Suprapubic skin (tissue), 4 donors: ENCODE measurements at places on chromosomes 7 and 10.

DNA sequence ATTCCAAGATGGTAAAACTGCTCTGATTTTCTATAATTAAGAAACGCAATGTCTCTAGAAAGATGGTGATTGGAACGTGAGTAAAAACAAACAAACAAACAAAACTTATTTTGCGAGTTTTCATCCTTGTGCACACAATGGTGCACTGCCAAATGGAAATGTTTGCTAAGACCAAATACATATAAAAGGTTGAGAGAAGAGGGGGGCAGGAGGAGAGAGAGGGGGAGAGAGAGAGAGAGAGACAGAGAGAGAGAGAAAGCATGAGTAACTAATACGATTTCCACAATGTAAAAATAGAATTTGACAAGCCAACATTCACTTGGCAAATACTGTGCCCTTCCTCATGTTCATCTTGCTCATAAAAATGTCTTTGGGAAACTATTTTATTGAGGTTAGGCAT is 375.4 kb downstream of the CNTNAP2 start:
- no peaks in the 10 kb centered on the region for H3K36me3 ChIP-seq
- H3K27ac ChIP-seq, result no peak overlapping the region
- H3K4me3 ChIP-seq, result no peak overlapping the region
- no peak for DNase-seq
- no peaks in the 10 kb centered on the region for H3K4me1 ChIP-seq

GRCh38 chr7:43700059-43700501 is 29.2 kb downstream of the COA1 start:
- H3K27me3 ChIP-seq, result no peaks in the 10 kb centered on the region
- H3K27ac ChIP-seq, result no peak overlapping the region
- H3K36me3 ChIP-seq, result peaks cover 1% of the 10 kb centered on the region
- peaks cover 4% of the 10 kb centered on the region for H3K4me1 ChIP-seq
- H3K4me3 ChIP-seq, result no peak overlapping the region

- no peaks in the 10 kb centered on the region for H3K4me1 ChIP-seq
- no peaks in the 10 kb centered on the region for H3K27me3 ChIP-seq
- no peak overlapping the region for H3K4me3 ChIP-seq
- no peak overlapping the region for H3K27ac ChIP-seq
Measured at GRCh38 chr10:106557951-106558733, 606.4 kb downstream of the SORCS1 start.

GRCh38 chr10:128814782-128815181 is 652.3 kb upstream of the MGMT start:
- H3K4me3 ChIP-seq, result no peak overlapping the region
- H3K27ac ChIP-seq, result no peak overlapping the region
- peaks cover 6% of the 10 kb centered on the region for H3K4me1 ChIP-seq
- no peaks in the 10 kb centered on the region for H3K36me3 ChIP-seq
- H3K27me3 ChIP-seq, result no peaks in the 10 kb centered on the region

GRCh38 chr7:124460056-124460450 is 305.5 kb downstream of the GPR37 start:
- H3K4me1 ChIP-seq, result no peaks in the 10 kb centered on the region
- H3K27ac ChIP-seq, result no peak overlapping the region
- H3K4me3 ChIP-seq, result no peak overlapping the region
- no peak for DNase-seq
- no peaks in the 10 kb centered on the region for H3K36me3 ChIP-seq

DNA sequence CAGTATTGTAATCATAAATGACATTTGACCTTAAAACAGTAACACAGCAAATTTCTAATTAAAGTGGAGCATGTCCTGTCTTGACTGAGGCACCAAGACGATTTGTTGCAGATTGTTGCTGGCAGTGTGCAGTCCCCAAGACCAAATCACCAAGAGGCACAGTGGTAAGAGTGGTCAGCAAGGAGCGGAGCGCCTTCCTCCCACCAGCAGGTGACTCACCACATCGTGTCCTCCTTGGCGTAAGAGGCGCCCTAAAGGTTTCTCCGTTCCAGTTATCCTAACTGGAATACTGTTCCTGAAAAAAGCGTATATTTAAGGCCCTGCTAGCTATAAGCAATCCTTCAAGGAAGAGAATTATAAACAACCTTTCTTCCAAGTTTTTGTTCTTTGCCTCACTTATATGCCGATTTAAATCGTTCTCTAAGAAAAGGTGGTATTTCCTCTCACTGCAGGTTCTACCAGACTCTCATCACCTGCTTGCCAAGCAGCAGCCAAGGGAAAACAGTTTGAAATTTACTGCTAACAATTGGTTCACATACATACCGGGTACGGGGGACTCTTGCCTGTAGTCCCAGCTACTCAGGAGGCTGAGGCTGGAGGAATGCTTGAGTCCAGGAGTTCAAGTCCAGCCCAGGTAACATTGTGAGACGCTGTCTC is 10.7 kb upstream of the REPIN1 start:
- H3K4me1 ChIP-seq, result peaks cover 7% of the 10 kb centered on the region
- no peak for DNase-seq
- no peak overlapping the region for H3K4me3 ChIP-seq

DNA sequence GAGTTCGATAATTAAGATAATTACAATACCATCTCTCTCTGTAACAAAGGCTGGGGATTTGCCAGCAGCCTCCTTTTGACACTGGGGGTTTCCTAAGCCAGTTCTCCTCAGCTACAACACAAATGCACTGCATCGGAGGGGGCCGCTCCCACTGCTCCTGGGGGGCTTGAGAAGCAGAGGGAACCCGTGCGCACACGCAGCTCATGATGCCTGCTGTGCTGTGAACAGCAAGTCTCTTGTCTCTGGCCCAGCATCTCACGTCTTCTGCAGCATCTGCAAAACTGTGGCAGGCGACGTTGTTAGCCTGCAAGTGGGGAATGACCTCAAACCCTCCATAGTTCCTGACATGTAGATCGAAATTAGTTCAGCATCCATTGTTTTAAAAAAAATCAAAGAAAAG is 5.5 kb downstream of the VIPR2 start:
- DNase-seq, result no peak
- H3K27ac ChIP-seq, result no peak overlapping the region
- H3K27me3 ChIP-seq, result peaks cover 44% of the 10 kb centered on the region
- H3K4me3 ChIP-seq, result no peak overlapping the region

- H3K27me3 ChIP-seq, result no peaks in the 10 kb centered on the region
- no peaks in the 10 kb centered on the region for H3K36me3 ChIP-seq
- H3K4me1 ChIP-seq, result no peaks in the 10 kb centered on the region
- H3K27ac ChIP-seq, result no peak overlapping the region
- DNase-seq, result no peak
Measured at GRCh38 chr10:90171014-90171722, 469.8 kb downstream of the KIF20B start.

DNA sequence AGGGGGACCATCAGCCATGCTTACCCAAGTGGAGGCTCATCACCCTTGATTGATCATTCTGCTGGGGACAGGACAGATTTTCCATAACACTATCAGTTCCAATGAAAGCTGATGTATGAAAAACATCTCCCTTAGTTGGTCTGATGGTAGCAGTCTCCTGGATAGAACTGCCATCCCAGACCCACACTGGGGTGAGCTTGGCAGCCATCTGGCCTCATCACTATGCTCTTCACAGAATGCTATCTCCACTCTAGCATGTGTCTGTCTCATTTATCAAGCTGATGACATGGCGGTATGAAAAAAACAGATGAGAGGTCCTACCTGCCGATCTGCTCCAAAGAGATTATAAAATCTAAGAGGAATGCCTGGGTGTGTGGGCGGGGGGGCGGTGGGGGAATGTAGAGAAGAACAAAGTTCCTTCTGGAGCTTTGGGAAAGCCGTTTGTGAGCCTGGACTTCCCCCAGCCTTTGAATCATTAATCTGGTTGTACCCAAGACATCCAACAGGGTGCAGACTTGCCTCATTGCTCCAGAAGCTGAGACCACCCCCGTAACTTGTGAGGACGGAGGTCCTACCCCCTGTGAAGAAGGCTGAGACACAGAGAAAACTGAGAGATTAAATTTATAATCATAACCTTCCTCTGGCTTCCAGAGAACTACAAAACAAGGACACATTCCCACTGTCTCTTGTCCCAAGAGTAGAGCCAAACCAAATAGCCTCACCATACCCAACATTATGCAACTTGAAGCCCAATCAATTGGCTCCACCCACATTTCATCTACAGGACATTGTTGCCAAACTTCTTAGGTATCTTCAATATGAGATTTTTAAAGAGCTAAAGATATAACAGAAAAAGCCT is 340.8 kb downstream of the KCNMA1 start:
- no peaks in the 10 kb centered on the region for H3K4me1 ChIP-seq
- H3K27me3 ChIP-seq, result no peaks in the 10 kb centered on the region
- H3K4me3 ChIP-seq, result no peak overlapping the region
- no peak overlapping the region for H3K27ac ChIP-seq
- H3K36me3 ChIP-seq, result no peaks in the 10 kb centered on the region

DNA sequence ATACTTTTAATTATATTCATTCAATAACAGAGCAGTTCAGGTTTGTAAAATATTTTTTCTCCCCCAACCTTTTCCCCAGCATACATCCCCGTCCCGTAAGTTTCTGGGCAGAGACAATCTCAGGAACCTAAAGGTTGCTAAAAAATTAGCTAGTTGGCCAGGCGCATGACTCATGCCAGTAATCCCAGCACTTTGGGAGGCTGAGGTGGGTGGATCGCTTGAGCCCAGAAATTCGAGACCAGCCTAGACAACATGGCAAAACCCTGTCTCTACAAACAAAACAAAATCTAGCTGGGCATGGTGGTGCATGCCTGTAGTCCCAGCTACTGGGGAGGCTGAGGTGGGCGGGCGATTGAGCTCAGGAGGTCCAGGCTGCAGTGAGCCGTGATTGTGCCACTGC is 40.2 kb downstream of the TCF7L2 start:
- H3K4me3 ChIP-seq, result no peak overlapping the region
- no peaks in the 10 kb centered on the region for H3K36me3 ChIP-seq
- no peaks in the 10 kb centered on the region for H3K27me3 ChIP-seq
- no peak overlapping the region for H3K27ac ChIP-seq
- no peak for DNase-seq

DNA sequence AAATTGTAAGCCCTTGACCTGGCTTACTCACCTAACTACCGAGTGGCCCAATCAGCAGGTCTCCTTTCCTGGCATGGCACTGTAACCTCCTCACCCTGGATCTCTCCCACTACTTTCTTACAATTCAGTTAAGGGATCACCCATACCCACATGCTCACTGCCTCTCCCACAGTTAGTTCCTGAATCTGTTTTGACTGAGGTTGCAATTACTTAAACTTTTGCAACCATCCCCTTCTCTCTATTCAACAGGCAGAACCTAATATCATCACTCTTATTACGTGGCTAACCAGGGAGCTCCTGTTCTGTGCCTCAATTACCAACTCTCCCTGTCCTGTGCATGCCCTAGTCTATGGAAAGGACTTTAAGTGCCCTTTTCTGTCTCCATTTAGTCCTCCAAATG is 84.2 kb upstream of the IKZF1 start:
- H3K36me3 ChIP-seq, result no peaks in the 10 kb centered on the region
- DNase-seq, result no peak
- no peak overlapping the region for H3K27ac ChIP-seq
- H3K4me3 ChIP-seq, result no peak overlapping the region
- no peaks in the 10 kb centered on the region for H3K4me1 ChIP-seq

GRCh38 chr7:101984133-101984879 is 166.9 kb downstream of the CUX1 start:
- H3K27me3 ChIP-seq, result no peaks in the 10 kb centered on the region
- H3K4me3 ChIP-seq, result no peak overlapping the region
- H3K36me3 ChIP-seq, result no peaks in the 10 kb centered on the region
- DNase-seq, result no peak
- H3K27ac ChIP-seq, result no peak overlapping the region
- no peaks in the 10 kb centered on the region for H3K4me1 ChIP-seq

- peak overlapping the region; percentile 89 for H3K27ac ChIP-seq
- H3K4me1 ChIP-seq, result peaks cover 17% of the 10 kb centered on the region
- DNase-seq, result no peak
- no peaks in the 10 kb centered on the region for H3K27me3 ChIP-seq
- peak overlapping the region; percentile 78 for H3K4me3 ChIP-seq
Measured at GRCh38 chr10:5411941-5412276, 448 bp upstream of the NET1 start.

DNA sequence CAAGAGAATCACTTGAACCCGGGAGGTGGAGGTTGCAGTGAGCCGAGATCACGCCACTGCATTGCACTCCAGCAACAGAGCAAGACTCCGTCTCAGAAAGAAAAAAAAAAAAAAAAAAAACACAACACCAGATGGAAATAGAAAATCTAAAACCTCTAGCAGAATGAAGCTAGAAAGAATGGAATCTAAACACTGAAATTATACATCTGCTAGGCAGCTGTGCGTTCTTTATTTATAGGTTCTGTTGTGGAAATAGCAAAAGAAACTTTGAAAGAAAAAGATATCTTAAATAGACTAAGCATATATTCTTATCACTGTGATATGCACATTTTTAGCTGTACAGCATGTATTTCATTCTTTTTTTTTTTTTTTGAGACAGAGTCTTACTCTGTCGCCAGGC is 17.1 kb downstream of the BMPR1A start:
- DNase-seq, result no peak
- H3K27ac ChIP-seq, result no peak overlapping the region
- H3K4me1 ChIP-seq, result peaks cover 34% of the 10 kb centered on the region
- no peaks in the 10 kb centered on the region for H3K36me3 ChIP-seq
- no peak overlapping the region for H3K4me3 ChIP-seq

DNA sequence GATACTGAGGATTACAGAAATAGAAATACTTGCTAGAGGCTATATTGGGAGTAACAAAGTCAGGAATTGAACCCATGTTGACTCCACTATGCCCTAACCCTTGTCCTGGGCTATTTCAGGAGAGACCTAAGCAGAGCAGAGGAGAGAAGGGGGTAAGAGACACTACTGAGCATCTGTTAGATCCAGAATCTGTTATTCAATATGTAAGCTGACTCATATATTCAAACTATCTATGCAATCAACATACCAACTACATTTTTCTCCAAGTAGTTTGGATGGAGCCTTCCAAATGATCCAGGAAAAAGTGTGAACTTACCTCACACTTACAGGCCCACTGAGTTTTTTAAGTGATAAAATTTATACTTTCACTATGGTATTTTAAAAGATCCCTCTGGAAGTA is 216.1 kb downstream of the IMMP2L start:
- no peak overlapping the region for H3K27ac ChIP-seq
- H3K27me3 ChIP-seq, result no peaks in the 10 kb centered on the region
- DNase-seq, result no peak
- H3K36me3 ChIP-seq, result no peaks in the 10 kb centered on the region

DNA sequence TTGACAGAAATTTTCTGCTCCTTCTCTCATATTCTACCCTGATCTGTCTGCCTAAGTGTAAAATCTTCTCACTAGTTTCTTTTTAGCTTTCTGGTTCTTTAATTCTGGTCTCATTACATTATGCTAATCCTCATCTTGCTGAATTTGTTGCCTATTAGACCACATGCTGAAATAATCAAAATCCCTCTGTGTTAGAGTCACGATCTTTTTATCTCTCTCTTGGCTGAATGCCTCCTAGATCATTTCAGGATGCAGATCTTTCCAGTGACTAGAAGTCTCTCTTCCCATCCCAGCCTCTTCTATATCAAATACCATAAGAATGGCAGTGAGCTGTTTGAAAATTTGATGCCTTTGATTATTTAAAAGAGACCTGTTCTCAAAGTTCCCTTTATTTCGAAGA is 661.9 kb downstream of the SORCS1 start:
- no peak overlapping the region for H3K27ac ChIP-seq
- DNase-seq, result no peak
- H3K4me1 ChIP-seq, result no peaks in the 10 kb centered on the region
- no peaks in the 10 kb centered on the region for H3K27me3 ChIP-seq
